HepG2 (cell line): ENCODE measurements at places on chromosomes 16 and 17. TPM values are rescaled to one million over a fixed set of nuclear protein-coding genes. Genes with fewer than 3 reads are reported as not detected.

The SUMO2 gene
- total RNA-seq = 553 and 842 TPM in 2 replicates

The LRRC46 gene
- total RNA-seq = 0.09 and 0.13 TPM in 2 replicates

The DHRS7C gene
- not detected in 2 replicates for total RNA-seq

The SGF29 gene
- 21.2 and 29.4 TPM in 2 replicates for total RNA-seq

The PIRT gene
- total RNA-seq = not detected in 2 replicates

The ASPA gene
- total RNA-seq = not detected in 2 replicates

The RAMP2 gene
- total RNA-seq = 0.74 and 1.4 TPM in 2 replicates

The SLC6A2 gene
- total RNA-seq = 0.65 and 0.66 TPM in 2 replicates

The TPPP3 gene
- 0.20 and 0.44 TPM in 2 replicates for total RNA-seq

The ELMO3 gene
- 0.58 and 2.6 TPM in 2 replicates for total RNA-seq

The IL34 gene
- total RNA-seq = 1.2 and 1.4 TPM in 2 replicates

The KRT24 gene
- not detected in 2 replicates for total RNA-seq

The MPO gene
- total RNA-seq = not detected in 2 replicates

The TMC6 gene
- 20.4 and 48.4 TPM in 2 replicates for total RNA-seq

The TMEM132E gene
- not detected in 2 replicates for total RNA-seq

The CSH1 gene
- total RNA-seq = not detected in 2 replicates

The IL17C gene
- not detected in 2 replicates for total RNA-seq

The CNGB1 gene
- 0.02 and 0.03 TPM in 2 replicates for total RNA-seq

The ZFPM1 gene
- 3.4 and 3.8 TPM in 2 replicates for total RNA-seq

The ZG16B gene
- total RNA-seq = 1.5 and 1.8 TPM in 2 replicates

The ARHGAP27 gene
- 7.8 and 18.9 TPM in 2 replicates for total RNA-seq

The KIF22 gene
- 103 and 118 TPM in 2 replicates for total RNA-seq

The PIK3R5 gene
- not detected in 2 replicates for total RNA-seq

The SNX11 gene
- 14.0 and 15.9 TPM in 2 replicates for total RNA-seq

The TAT gene
- 1.6 and 2.2 TPM in 2 replicates for total RNA-seq

The C16orf96 gene
- total RNA-seq = not detected in 2 replicates
